A549 treated with RU486 at 1 μM for 4 hours (cell line): ENCODE measurements at places on chromosomes 3 and 15. TPM values are rescaled to one million over a fixed set of nuclear protein-coding genes. Genes with fewer than 3 reads are reported as not detected.

The SLC22A14 gene
- total RNA-seq: 0.11 TPM in 1 of 5 replicates, not detected in the others

The TMEM212 gene
- not detected in 5 replicates for total RNA-seq

The ZKSCAN7 gene
- total RNA-seq: not detected in 5 replicates

The CILP gene
- total RNA-seq: 0.04 to 0.09 TPM (median 0.05 TPM) in 5 replicates

The CAMK2N2 gene
- 0.72 to 1.6 TPM (median 1.3 TPM) in 5 replicates for total RNA-seq

The LYZL4 gene
- not detected in 5 replicates for total RNA-seq

The MUSTN1 gene
- total RNA-seq: not detected in 5 replicates

The UBP1 gene
- 47.4 to 63.2 TPM (median 59.8 TPM) in 5 replicates for total RNA-seq

The NANOGP8 gene
- not detected in 5 replicates for total RNA-seq

The CA12 gene
- 147 to 174 TPM (median 164 TPM) in 5 replicates for total RNA-seq

The TMEM115 gene
- total RNA-seq: 34.2 to 49.4 TPM (median 44.2 TPM) in 5 replicates

The IL17RE gene
- total RNA-seq: 0.88 to 1.8 TPM (median 1.5 TPM) in 5 replicates

The DISP2 gene
- 0.62 to 2.5 TPM (median 1.2 TPM) in 5 replicates for total RNA-seq

The ZNF621 gene
- total RNA-seq: 5.2 to 7.9 TPM (median 6.5 TPM) in 5 replicates

The GABPB1 gene
- 30.2 to 37.0 TPM (median 33.3 TPM) in 5 replicates for total RNA-seq

The IGF2BP2 gene
- 8.2 to 10.6 TPM (median 10.0 TPM) in 5 replicates for total RNA-seq

The SEMA7A gene
- 2.9 to 4.7 TPM (median 4.0 TPM) in 5 replicates for total RNA-seq

The RPLP1 gene
- total RNA-seq: 3,078 to 5,473 TPM (median 3,983 TPM) in 5 replicates
